ENCODE measurements at places on chromosomes 11 and 22.

- no peak for DNase-seq
Observed at GRCh38 chr11:111986589-111986988, 38.6 kb upstream of the DLAT start.

DNA sequence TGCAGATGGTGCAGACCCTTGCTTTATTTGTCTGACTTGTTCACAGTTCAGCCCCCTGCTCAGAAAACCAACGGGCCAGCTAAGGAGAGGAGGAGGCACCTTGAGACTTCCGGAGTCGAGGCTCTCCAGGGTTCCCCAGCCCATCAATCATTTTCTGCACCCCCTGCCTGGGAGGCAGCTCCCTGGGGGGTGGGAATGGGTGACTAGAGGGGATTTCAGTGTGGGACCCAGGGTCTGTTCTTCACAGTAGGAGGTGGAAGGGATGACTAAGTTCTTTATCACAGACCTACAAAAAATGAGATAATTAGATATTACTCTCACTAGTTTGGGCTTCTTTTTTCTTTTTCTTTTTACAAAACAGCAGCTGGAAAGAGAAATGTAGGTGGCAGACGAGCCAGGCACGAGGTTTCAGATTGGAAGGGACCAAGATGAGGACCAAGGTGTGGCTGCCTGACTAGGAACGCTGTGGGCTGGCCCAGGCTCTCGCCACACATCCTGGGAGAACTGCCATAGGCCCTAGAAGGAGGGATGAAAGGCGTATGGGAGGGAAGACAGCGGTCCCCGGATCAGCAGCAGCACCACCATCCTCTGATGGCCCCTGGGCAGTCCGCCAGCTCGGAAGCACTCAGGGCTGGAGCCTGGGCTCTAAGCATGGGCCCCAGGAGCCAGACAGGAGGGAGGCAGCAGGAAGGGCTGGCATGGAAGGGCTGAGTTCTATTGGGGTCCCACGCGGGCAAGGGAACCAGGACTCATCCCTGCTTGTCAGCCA lies 14.2 kb downstream of the TXN2 start:
- peak; percentile 89 for DNase-seq

DNA sequence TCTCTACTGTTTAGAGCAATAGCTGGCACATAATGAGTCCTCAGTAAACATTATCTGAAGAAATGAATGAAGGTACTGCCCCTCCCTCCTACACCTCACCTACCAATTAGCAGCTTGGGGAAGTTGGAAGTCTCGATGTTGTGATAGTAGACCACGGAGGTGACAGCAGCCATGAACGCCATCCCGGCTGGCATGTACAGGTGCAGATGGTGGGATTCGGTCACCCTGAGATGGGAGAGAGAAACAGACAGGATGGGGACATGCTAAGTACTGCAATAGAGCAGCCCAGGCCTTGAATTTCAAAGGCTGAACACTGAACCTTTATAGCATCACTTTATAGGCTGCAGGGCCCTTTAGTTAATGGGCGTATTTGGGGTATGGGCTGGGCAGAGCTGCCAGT lies 6.6 kb downstream of the ABCC8 start:
- DNase-seq, result no peak

- DNase-seq, result no peak
Observed at GRCh38 chr11:76730887-76731565, 52.1 kb upstream of the TSKU start.

DNA sequence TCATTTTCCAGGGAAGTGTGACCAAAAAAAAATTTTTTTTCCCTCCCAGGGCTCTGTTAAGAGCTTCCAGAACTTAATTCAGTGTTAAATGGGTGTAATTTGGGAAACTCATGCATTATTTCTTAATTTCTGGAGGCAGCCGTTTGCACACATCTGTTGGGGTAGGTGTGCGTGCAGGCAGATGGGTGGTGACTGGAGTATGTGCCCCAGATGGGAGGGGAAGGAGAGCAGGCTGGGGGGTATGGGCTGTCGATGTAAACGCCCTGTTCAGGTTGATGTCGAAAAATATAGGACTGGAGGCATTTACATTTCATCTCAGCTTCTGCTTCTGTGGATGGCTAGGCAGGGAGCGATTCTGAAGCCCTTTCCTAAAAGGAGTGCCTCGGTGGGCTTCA lies 13.7 kb upstream of the SHISAL1 start:
- no peak for DNase-seq

DNA sequence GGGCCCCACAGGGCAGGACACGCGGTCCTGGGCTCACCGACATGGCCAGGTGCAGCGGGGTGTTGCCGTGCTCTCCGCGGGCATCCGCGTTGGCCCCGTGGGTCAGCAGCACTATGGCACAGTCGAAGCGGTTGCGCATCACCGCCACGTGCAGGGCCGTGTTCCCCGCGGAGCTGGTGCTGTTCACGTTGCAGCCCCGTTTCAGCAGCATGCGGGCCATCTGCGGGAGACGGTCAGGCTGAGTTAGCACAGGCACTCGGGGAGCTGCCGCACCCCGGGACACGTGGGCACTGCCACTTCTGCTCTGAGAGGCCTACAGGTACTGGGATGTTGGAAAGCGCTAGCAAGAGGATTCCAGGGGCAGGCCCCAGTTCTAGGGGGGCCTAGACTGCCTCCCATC lies 22.3 kb upstream of the BAIAP2L2 start:
- DNase-seq, result no peak

- no peak for DNase-seq
Observed at GRCh38 chr11:111091321-111091938, 154.1 kb upstream of the POU2AF2 start.

GRCh38 chr22:42180349-42180842 lies 49.8 kb upstream of the CYP2D6 start:
- no peak for DNase-seq

DNA sequence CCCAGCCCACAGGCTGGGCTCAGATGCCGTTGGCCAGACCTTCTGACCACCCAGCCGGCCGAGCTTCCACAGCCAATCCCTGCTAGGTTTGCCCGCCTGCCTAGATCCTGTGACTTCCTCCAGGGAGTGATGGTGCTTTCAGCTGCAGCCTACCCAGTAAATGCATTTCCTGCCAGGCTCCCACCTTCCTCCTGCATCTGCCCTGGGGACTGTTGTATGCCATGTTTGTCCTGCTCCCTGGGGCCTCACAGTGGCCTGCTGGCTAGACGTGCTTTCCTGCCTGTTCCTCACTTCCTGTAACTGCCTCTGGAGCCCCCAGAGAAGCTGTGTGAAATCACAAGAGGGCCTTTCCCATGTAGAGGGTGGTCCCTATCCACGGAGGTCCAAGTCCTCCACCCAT lies 86.2 kb downstream of the GALNT18 start:
- no peak for DNase-seq

DNA sequence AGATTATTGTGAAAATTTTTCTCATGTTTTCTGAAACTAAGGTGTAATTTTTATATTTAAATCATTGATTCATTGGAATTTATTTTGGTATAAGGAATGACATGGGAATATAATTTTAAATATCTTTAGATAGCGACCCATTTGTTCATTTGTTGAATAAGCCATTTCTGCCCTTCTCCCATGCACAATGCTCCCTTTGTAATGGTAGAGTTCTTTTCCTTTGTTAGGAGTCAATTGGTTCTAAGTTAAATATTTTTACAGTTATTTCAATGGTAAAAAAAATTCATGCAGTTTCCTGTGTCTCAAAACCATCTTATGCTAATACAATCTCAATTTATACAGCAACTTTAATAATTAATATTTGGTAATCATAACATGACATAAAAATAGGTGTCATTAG lies 218.8 kb upstream of the C11orf87 start:
- no peak for DNase-seq

- DNase-seq, result peak; percentile 2
Observed at GRCh38 chr11:44067266-44067665, 1.2 kb downstream of the ACCS start.

DNA sequence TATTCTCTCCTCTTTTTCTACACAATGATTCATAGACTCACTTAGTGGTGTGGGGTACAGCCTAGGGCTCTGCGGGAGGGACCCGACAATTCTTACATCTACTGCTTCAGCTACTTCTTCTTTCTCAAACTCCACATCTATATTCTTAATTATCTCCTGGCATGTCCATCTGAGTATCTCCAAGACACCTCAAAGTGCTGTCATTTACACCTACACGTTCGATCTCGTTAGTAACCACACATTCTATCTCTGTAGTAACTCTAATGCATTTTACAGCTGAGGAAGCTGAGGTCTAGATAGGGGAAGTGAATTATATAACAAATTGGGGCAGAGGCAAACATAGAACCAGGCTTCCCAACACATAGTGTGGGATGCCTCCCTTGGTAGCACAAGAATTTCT lies 27.7 kb upstream of the RRM1 start:
- DNase-seq, result no peak

DNA sequence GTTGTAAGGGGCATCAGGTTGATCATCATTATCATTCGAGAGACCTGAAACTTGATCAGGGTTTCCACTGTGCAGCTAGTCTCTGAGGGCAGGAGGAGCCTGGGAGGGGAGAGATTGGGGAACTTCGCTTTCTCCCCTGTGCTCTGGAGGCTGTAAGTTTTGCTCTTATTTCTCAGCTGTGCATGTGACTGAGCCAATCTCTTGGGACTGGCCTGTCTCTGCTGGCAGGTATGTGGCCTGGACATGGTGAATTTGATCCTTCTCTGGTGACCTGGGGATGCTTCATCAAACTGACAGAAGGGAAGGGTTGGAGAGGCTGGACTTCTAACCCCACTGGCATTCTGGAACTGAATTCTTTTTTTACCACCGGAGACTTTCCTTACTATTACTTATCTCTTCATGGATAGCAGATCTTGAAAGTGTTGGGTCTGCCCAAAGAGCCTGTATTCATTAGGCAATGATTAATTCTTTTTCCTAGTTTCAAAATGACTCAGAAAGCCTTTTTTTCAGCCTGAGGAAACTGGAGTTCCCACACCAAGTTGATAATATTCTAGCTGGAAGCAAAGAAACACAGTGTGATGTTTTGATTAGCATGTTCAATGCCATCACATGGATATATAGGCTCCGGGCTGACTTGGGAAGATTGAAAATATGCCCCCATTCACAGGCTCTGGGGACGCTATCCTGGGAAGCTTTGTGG lies 36.5 kb downstream of the TSPAN18 start:
- peak; percentile 59 for DNase-seq

DNA sequence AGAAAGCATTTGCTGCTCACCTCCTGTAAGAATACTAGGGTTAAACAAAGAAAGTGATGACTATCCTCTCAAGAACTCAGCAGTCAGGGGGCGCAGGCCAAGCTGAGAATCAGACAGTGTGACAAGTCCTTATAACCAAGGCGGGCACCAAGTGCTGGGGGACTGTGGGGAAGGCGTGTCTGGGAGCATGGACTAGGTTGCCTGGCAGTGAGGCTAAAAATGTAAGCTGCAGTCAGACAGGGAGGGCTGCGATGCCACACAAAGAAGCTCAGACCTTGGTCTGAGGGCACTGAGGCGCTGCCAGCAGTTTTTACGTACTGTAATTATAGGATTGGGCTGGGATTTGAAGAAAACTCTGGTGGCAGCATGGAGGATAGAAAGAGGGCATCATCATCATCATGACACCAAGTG lies 73.7 kb downstream of the FLI1 start:
- DNase-seq, result peak; percentile 63

DNA sequence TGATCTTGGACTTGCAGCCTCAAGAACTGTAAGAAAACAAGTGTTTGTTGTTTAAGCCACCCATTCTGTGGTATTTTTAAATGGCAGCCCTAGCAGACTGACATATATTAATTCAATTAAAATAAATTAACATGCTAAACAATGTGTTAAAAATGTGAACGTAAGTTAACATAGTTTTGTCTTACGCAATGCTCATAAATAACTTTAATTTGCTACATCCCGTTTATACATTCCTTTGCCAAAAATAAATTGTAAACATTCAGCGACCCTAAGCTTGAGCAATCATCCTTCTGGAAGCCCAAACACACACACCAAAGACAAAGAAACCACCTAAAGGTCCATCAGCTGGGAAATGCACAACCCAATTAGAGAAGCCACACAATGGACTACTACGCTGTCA lies 70.4 kb downstream of the CELSR1 start:
- no peak for DNase-seq

GRCh38 chr11:80379620-80380278 lies 938.9 kb upstream of the TENM4 start:
- DNase-seq, result no peak

- no peak for DNase-seq
Observed at GRCh38 chr11:86422371-86422770, 47.7 kb downstream of the CCDC81 start.

- DNase-seq, result no peak
Observed at GRCh38 chr11:15629690-15630321, 515.1 kb downstream of the INSC start.

- peak; percentile 12 for DNase-seq
Observed at GRCh38 chr11:103491777-103492176, 382.6 kb downstream of the DYNC2H1 start.

DNA sequence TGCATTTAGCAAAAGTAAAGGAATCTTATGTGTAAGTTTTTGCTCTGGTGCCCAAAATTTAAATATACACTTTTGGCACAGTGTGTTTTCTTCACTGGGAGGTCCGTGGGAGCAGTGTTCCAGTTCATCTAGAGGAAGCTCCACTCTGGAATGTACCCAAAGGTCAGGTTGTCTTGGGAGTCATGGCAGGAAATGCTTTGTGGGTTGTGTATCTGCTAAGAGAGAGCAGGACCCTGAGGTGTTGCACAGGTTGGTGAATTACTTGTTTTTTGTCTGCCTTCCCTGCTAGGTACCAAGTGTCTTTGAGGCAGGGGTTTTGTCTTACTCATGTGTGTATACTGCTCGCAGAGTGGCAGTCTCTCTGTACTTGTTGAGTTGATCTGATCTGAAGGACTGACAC lies 37.3 kb downstream of the DIXDC1 start:
- DNase-seq, result no peak

GRCh38 chr11:111947143-111947542 lies 10.0 kb downstream of the DIXDC1 start:
- DNase-seq, result no peak

- no peak for DNase-seq
Observed at GRCh38 chr11:131470216-131470925, 100.0 kb downstream of the NTM start.

- DNase-seq, result peak; percentile 22
Observed at GRCh38 chr22:27228771-27229170, 571.4 kb downstream of the MIAT start.

DNA sequence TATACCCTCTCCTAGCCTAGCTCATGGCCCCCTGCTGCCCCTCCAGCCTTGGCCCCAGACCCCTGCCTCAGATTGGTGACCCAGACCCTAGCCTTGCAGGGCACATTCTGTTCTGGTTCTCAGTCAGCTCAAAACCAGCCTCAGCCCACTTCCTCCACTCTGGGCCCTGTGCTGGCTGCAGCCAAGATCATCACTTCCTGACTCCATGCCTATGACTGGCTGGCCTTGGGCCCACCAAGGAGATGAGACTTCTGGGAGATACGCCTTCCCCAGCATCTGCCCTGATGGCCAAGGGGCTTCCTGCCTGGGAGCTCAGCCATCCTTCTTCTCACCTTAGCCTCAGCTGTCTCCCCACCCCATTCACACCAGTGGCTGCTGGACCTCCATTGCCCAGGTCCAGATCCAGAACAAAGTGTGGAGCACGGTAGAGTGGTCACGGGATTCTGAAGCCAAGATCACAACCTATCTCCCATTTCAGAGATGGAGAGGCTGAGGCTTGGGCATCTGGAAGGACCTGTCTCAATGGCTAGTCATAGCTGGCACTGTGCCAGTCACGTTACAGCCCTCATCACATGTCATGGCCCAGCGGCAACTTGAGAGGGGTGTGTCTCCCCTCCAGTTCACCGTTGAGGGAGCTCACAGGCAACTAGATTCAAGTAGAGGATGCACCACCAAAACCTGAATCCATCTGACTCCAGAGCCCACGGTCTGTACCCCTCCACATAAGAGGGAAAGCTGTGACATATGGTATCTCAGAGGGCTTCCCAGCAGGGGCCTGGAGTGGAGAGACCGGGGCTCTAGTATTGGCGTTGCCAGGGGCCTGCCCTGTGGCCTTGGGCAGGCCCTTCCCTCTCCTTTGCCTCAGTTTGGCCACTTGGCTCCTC lies 43.0 kb upstream of the KLHL35 start:
- DNase-seq, result peak; percentile 40

Measured in fibroblast of skin of back (primary cell).